Transverse colon (tissue), 4 donors: ENCODE measurements at places on chromosomes 3 and 15. TPM values are rescaled to one million over a fixed set of nuclear protein-coding genes. Genes with fewer than 3 reads are reported as not detected.

The TMEM89 gene
- total RNA-seq, result not detected

The WNT5A gene
- total RNA-seq, result 5.9 TPM

The GPR149 gene
- total RNA-seq, result not detected

The PYGO1 gene
- total RNA-seq, result 2.3 TPM

The TMC3 gene
- total RNA-seq, result 0.64 TPM

The CCNB2 gene
- 7.5 TPM for total RNA-seq

The DUOXA2 gene
- total RNA-seq, result 0.68 TPM

The AEN gene
- 22.7 TPM for total RNA-seq

The ATG3 gene
- 82.6 TPM for total RNA-seq

The ZNF774 gene
- 22.5 TPM for total RNA-seq

The FES gene
- 18.3 TPM for total RNA-seq

DNA sequence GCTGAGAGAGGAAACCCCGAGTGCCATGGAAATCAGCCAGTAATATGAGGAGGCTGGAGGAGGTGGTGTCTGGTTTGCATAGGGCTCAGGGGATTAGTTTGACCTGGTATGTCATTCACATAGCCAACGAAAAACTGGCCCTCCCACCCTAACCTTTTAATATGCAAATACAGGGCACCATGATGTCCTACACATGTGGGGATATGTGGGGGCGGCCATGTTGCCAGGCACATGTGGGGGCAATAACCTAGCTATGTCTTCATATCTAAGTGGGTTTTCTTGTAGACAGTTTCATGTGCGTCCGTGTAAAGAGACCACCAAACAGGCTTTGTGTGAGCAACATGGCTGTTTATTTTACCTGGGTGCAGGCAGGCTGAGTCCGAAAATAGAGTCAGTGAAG lies 110.1 kb downstream of the MOBP start:
- no peak for DNase-seq

DNA sequence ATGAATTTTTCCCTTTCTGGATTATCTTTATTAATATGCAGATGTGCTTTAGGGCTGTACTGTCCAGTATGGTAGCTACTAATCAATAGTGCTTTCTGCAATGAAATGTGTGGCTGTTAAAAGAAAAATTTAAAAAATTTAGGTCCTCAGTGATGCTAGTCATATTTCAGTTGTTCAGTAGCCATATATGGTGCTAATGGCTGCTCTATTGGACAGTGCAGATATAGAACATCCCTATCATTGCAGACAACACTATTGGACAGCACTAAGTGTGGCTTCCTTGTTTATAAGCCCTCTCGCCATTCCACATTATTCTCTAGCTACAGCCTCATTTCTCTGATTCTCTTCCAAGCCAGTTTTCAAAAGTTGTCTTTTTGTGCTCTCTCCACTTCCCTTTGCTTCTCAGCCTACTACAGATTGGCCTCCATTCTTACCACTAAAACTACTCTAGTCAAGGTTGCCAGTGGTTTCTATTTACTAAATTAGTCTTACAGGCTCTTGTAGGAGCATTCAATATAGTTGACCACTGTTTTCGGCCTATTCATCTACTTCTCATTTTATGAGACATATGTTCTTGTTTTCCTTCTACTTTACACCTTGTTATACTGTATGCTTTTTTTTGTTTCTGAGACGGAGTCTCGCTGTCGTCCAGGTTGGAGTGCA lies 9.5 kb downstream of the MAPK6 start:
- no peak for DNase-seq

DNA sequence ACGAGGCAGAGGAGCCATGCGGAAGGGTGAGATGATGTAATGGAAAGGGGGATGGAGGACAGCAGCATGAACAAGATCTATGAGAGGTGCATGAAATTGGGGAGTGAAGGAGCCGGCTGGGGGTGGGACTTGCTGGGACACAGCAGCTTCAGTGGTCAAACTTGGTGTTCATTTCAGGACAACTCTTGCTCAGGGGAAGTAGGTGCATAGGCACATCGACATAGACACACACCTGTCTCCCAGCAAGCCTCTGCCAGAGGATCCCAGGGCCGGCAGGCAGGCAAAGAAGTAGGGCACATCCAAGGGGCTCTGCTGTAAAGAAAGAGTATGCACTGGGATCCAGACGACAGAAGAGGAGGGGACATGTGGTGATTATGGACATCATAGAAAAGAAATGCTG lies 113.1 kb upstream of the NR2E3 start:
- DNase-seq, result no peak

- peak; percentile 12 for DNase-seq
These were observed 42.5 kb upstream of the RFX7 start for GRCh38 chr15:56286213-56286612.

- DNase-seq, result peak; percentile 94
These were observed 54.8 kb upstream of the SPESP1 start for GRCh38 chr15:68875377-68876116.

- peak; percentile 65 for DNase-seq
These were observed 104.2 kb upstream of the SLC7A14 start for GRCh38 chr3:170689893-170690660.

GRCh38 chr3:90062016-90062415 lies 954.6 kb downstream of the EPHA3 start:
- DNase-seq, result no peak

GRCh38 chr3:67602816-67603215 lies 51.6 kb downstream of the SUCLG2 start:
- DNase-seq, result no peak

DNA sequence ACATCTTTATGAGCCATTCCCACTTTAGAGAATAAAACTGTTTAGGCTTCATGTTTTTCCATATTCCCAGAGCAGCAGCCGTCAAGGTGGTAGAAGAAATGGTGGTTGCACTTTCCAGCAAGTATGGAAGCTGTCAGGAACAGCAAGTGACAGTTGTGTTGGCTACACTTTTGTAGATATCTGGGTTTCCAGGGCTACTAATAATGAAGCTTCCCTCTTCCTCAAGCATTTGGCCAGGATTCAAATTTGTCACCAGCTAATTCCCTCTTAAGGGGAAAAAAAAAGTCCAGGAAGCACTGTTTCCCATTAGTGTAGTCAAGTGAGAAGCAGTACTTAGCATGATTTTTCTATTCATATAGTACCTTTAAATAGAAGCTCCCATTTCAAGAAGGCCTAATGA lies 252.8 kb downstream of the IGSF11 start:
- DNase-seq, result no peak

- no peak for DNase-seq
These were observed 59.5 kb downstream of the FNDC3B start for GRCh38 chr3:172098698-172099494.

DNA sequence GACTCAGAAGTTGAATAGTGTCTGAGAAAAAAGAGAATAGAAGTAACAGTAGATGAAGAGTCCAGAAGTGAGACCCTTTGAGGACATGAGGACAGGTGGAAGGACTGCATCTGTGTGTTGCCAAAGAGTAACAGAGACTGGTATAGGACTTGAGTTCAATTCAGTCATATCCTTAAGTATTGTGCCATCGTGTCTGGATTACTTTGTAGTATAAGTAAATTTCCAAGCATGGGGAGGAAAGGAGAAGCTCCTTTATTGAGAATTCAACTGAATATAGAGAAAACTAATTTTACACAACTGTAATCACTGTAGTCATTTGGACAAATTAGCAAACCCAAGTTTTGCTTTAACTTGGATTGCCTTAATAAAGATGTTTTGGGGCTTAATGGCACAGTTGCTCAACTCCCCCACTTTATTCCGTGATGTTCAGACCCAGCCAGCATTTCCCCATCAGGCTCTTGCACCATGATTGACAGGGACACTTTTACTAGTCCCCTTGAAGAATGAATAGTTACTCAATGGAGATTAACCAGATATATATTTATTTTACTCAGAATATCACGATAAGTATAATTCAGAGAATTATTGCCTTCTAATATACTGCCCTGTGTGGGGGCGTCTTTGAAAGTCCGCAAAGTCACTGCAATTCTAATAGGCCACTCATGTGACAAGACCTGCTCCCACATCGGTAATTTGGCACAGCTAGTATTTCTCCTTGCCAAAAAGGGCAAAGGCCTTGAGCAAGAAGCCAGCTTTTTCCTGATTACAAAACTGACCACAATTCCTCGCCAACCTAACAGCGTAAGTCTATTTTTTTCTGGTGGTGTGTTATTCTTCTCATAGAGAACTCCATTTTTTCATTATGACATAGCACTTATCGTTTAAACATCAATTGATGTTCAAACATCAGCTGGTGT lies 61.3 kb downstream of the PPARG start:
- no peak for DNase-seq

GRCh38 chr3:16513141-16514020 lies at the start of gene RFTN1:
Gene RFTN1 (minus strand): TSS chr3:16513699. CDS start chr3:16493869, 19,830 bp downstream.
- DNase-seq, result peak; percentile 36

- DNase-seq, result no peak
These were observed 39.0 kb downstream of the SHC4 start for GRCh38 chr15:48924528-48925393.

DNA sequence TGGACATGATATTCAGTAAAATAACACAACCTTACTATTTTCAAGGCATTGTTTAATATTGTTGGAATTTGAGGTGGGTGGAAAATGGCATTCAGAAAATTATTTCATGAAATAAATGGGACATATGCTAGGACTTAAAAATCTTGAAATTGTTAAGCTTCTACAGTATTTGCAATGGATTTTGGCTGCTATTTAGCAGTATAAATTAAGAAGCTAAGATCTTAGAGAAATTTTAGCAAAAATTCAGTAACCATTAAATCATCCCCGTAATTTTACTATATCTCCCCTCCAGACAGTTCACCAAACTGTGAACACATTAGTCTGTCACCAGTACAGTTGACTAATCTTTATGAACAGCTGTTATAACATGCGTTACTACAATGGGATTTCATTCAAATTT lies 8.2 kb downstream of the DIPK2A start:
- DNase-seq, result no peak

- DNase-seq, result no peak
These were observed 37.4 kb upstream of the DCP1A start for GRCh38 chr3:53384465-53385423.

DNA sequence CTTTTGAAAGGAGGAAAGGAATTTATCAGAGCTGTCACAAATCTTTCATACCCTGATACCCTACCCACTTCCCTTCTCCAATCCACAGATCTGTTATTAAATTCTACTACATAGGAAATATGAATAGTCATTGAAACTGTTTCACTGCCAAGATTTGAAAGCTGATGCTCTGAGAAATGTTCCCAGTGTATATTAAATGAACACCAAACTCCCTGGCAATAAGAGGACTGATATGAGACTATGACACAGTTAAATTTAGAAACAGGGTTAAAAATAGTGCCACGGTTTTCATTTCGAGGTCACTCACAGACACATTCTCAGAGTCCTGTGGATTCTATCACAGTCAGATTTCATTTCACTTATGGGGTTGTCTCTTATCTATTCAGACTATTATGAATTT lies 27.2 kb upstream of the GBE1 start:
- no peak for DNase-seq

GRCh38 chr3:154900816-154901215 lies 179.3 kb upstream of the MME start:
- DNase-seq, result no peak

GRCh38 chr15:45268135-45268534 lies 16.1 kb downstream of the SLC28A2 start:
- peak; percentile 54 for DNase-seq

DNA sequence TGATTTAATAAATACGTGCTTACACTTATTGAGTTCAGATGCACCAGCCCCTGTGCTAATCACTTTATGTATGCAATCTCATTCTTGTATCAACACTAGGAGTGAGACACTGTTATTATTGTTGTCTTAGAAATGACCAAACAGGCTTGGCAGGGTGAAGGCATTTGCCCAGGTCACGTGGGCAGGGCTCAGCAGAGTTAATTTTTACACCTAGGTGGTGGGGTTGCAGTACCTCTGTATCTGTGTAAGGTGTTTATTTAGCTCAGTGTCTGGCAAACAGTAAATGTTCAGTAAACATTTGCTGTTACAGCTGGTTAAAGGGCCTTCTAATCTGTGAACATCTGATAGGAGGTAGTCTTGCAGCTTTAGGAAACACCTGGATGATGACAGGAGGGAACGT lies 200.0 kb downstream of the CACNA2D3 start:
- DNase-seq, result peak; percentile 75

- DNase-seq, result no peak
These were observed 202.8 kb upstream of the MRPL3 start for GRCh38 chr3:131705558-131706051.

DNA sequence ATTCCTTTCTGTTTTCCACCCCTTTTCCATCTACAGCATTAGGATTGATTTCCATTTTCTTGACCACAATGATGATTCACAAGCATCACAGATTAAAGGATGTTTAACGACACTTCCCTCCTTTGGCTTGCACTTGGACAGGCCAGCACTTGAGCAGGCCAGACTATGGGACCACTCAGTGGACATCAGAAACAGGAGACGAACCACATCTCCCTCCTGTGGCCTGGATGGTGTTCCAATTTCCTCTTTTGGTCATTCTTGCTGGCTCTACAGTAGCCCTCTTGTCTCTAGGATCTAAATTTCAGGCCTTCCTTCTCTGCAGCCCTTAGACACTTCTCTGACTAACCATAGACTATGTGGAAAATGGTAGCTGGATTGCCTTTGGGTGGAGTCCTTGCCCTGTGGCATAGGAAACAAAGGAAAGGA lies 78.8 kb upstream of the BOC start:
- DNase-seq, result no peak

- no peak for DNase-seq
These were observed 59.8 kb downstream of the FAM174B start for GRCh38 chr15:92595506-92596381.

DNA sequence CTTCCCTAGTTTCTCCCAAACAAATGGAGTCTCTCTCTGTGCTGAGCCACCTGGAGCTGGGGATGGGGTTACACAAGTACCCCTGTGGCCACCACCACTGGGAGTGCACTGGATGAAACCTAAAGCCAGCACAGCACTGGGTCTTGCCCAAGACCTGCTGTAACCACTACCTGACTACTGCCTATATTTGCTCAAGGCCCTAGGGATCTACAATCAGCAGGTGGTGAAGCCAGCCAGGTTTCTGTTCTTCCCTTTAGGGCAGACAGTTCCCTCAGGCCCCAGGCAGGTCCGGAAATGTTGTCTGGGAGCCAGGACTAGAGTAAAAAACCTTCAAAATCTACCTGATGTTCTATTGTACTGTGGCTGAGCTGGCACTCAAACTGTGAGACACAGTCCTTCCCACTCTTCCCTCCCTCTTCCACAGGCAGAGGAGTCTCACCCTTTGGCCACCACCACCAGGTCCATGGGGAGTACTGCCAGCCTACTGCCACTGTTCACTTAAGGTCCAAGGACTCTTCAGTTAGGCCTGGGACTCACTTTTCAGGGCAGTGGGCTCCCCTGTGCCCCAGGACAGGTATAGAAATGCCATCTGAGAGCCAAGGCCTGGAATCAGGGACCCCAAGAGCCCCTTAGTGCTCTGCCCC lies 23.8 kb downstream of the C3orf20 start:
- DNase-seq, result no peak

- DNase-seq, result no peak
These were observed 59.8 kb downstream of the LRRC3B start for GRCh38 chr3:26682406-26682805.
